Melanocyte of skin (primary cell): ENCODE measurements at places on chromosomes 6 and 20. TPM values are rescaled to one million over a fixed set of nuclear protein-coding genes. Genes with fewer than 3 reads are reported as not detected.

ZNF165 gene
- total RNA-seq, result 0.31 and 0.67 TPM in 2 replicates

TRIM15 gene
- total RNA-seq, result not detected in 2 replicates

PRPH2 gene
- 0.34 and 0.36 TPM in 2 replicates for total RNA-seq

CALHM4 gene
- total RNA-seq, result not detected in 2 replicates

SMAP1 gene
- 12.3 and 17.4 TPM in 2 replicates for total RNA-seq

IL20RA gene
- not detected in 2 replicates for total RNA-seq

PHF20 gene
- total RNA-seq, result 16.2 and 39.6 TPM in 2 replicates

CCN6 gene
- total RNA-seq, result not detected in 2 replicates

SAMD3 gene
- not detected in 2 replicates for total RNA-seq
